Foreskin fibroblast (primary cell): ENCODE measurements at places on chromosomes 11 and 22.

GRCh38 chr22:43515902-43516301 is 104.1 kb downstream of the MPPED1 start:
- no peak for DNase-seq

DNA sequence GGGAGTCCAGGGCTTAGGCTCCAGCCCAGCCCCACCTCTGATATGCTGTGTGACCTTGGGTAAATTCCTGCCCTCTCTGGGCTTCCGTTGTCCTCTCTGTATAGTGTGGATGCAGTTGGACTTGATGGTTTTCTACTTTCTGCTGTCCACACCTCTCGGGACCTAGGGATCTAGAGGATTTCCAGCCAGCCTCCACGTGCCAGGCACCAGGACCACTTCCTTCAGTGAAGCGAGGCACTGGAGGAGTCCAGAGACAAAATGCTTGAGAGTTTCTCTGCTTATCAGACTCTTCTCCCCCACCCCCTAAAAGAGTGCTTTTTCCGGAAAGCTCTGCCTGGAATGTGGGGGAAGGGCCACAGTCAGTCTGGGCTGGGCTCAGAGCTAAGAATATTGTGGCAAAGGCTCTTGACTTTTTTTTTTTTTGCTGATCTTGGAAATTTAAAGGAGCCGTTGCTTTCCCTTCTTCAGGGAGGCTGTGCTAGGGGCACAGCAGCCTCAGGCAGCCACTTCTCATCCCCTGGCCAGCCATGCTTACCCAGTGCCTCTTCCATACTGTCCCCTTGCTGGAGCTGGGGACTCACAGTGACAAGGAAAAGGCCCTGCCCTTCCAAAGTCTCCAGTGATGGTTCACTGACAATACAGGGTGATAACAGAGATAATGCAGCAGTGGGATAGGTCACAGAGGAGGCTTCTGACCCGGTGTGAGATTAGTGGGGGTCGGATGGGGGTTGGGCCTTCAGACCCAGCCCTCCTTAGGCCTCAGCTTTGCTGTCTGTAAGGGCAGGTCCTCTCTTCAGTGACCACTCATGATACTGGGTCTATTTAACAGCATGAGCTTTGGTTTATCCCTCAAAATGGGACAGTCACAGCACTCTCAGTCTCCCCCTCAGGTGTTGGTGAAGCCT is 2.9 kb upstream of the SERPINH1 start:
- DNase-seq: peak; percentile 88

GRCh38 chr11:58289266-58289665 is 21.2 kb upstream of the OR10W1 start:
- no peak for DNase-seq

DNA sequence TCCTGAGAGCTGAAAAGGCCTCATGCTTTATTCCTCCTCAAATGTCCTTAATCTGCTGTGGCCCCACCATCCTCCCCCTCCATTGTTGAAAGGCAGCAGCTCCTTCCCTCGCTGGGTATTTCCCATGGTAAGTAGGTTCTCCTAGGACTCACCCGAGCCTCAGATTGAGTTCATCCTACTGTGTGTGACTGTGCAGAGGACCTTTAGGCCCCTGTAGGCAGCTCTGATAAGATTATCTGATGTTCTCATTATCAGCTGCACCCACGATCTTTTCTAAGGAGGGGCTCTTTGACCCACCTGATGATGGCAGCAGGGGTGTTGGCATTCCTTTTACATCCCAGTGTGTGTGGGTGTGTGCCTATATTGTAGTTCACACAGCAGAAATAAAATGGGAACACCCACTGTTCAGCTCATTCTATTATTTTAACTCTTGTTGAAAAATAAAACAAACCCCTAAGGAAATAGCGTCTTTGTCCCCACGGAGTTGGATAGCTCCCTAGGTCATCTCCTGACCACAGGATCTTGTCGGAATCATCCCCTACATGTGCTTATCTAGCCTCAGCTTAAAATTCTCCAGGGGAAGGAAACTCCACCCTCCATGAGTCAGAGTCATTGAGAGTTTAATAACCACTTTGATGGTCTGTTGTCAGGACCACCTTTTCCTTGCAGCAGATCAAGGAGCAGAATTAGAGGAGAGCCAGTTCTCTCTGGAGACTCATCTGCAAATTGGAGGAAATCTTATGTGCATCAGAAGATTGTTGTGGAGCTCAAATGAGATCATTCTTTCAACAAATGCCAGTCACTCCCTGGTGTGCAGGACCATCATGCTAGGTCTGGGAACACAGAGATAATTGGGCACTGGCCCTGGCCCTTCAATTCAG is 19.3 kb downstream of the ENDOD1 start:
- peak; percentile 26 for DNase-seq

DNA sequence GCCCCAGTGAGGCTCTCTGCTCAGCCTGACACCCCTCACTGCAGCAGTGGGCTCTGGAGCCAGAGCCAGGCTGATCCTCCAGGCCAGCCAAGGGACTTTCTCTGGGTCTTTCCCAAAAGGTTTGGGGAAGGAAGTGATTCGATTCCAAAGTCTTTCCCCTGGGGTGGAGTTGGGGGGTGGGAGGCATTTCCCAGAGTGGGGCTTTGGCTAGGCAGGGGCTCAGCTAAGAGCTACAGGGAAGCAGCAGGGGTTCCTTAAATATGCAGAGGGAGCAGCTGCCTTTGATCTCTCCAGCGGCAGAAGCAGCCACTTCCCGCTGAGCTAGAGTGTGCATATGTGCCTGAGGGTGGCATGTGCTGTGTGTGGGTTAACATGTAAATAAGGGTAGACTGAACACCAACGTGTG is 192.9 kb downstream of the INSC start:
- DNase-seq: no peak

DNA sequence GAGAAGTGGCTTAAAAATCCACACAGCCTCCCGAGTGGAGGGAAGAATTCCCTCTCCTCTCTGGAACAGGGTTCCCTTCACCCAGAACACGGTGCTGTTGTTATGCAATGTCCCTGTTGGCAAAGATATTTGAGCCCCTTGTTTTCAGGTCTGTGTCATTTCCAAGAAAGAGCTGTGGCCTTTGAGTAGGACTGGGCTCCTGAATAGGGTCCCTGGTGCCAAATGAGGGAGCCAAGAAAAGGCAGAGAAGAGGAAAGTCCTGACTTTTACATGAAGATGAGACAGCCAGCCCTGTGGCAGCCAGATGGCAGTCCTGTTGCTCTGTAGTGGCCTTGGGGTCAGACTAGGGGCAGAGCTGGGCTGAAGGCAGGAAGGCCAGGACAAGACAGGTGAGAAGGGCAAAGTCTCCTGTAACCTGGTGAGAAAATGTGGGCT is 51.2 kb upstream of the ELF5 start:
- no peak for DNase-seq

DNA sequence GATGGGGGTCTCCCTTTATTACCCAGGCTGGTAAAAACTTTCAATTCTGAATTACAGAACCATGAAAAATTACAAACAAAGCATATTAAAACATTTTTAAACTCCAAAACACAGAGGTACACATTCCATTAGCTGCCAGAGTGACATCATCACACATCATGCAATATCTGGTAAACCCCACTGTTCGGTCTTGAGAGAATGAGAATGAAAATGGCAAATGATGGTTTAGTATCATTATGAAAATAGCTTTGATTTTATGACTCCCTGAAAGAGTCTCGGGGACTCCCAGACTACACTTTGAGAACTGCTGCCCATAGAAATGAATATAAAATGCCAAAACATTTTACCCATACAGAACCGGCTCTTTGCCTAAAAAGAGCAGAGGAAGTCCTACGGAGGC is 18.8 kb downstream of the LARGE2 start:
- DNase-seq: no peak

DNA sequence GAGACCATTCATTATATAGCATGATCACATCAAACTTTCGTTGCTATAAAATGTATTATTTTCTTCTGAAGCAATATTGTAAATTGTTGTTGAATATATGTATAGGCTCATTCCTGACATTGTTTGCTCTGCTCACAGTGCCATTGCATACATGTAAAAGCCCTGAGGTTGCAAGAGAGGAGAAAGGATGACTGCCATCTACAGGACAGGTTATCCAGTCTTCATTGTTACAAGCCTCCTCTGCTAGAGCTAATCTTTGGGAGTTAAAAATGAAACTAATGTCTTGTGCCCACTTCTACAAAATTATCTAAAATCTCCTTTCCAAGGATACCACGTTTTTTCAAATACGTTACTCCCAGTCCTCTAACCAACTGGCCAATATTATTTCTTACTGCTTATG is 16.4 kb upstream of the OR5AL1 start:
- DNase-seq: no peak

- no peak for DNase-seq
Measured at GRCh38 chr11:13280092-13280722, 2.6 kb downstream of the BMAL1 start.

GRCh38 chr11:77322506-77322905 is 21.0 kb upstream of the GDPD4 start:
- DNase-seq: peak; percentile 92

GRCh38 chr22:38569181-38569971 is 607 bp downstream of the DMC1 start:
- no peak for DNase-seq

GRCh38 chr11:69810289-69811118 is 8.7 kb downstream of the FGF3 start:
- no peak for DNase-seq

DNA sequence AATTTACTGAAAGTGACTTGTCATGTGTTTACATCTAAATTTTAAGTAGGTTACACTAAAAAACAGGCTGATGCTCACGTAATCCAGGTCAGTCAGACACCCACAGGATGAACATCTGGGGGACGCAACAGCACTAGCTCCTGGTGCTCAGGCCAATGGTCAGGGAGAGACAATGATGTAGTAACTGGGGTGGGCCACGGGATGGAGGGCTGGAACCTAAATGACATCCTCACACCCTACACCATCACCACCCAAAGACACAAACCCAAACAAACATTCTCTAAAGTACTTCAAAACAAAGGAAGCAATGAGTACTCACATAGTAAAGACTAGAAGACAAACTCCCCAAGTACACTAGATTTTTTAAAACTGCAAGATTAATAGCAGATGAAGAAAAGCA is 53.5 kb upstream of the SLC25A1 start:
- DNase-seq: no peak

GRCh38 chr11:34251589-34251980 is 106.2 kb downstream of the ABTB2 start:
- peak; percentile 60 for DNase-seq

DNA sequence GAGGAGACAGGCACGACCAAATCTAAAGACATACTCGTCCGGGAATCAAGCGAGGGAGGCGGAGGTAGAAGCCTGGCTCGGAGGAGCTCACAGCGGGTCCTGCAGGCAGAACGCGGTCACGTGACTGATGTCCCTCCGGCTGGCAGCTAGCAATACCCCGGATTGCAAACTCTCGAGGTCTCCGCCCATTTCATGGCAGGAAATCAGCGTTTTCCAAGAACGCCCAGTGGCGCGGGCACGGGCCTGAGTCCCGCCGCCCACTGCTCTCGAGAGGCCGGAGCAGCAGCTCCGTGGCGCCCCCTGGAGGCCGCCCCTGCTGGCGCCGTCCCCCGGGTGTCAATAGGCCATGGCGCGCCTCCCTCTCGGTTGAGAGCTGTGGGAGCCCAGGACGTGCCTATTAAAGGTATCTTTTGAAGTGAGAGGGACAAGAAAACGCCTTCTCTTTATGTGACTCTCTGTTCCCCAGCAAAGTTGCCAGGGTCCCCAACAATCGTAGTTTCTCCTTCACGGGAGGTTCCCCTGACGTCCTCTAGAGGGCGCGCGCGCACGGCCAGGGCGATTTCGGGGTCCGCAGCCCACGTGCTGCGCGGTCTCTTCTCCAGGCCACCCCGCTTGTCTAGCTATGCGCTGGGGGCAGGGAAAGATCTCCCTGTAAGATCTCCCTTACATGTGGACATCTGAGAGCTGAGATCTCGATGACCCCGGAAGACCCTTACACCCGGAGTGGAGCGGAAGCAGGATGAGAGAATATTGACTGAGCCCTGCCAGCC is 37.3 kb upstream of the RBFOX2 start:
- peak; percentile 98 for DNase-seq

GRCh38 chr11:45021692-45022141 is 71.0 kb upstream of the TP53I11 start:
- no peak for DNase-seq

DNA sequence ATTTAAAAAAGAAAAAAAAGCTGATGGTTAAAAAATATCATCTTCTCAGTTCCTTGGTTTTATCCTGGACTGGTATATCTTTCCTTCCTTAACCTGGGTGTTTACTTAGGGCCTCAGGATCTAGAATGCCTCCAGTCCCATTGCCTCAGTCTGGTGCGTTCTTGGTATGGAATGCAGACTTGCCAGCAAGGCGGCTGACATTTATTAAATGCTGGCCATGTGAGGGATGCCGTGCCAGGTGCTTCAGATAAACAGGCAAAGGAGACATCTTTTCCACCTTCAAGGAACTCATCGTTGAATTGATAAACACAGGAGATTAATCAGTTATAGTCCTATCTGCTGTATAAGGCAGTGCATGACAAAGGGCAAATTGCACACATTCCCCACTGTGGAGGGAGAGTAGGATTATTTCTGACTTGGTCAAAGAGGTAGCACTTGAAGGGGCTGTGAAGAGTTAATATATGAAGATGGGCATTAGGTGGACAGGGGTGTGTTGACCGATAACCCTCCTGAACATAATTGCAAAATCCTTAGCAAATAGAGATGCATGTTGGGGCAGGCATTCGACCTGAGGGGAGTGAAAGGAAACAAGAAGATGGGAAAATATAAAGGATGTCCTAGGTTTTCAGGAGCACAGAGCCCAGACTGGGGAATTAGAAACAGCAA is 54.4 kb downstream of the ALX4 start:
- no peak for DNase-seq

- DNase-seq: no peak
Measured at GRCh38 chr11:133705074-133705648, 140.2 kb downstream of the SPATA19 start.

DNA sequence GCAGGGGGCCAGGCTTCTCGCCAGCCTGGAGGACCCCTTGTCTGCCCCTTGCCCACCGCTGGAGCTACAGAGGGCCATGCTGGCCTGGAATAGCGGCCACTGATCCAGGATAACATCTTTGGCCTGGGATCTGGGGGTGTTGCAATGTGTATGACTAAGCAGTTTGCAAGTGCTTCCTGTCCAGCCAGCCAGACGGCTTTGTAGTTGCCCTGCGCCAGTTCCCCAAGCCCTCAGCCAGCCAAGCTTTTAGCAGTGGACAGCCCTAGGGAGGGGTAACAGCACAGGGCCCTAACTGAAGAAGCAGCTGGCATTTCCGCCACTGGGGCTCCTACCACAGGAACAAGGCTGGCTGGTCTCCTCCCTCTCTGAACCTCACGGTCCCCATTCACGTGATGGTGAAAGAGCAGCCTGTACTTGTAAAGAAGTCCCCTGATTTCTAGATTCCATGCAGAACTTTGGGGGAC is 32.1 kb downstream of the UQCR10 start:
- DNase-seq: peak; percentile 91

GRCh38 chr11:94553938-94554337 is 10.2 kb downstream of the FUT4 start:
- peak; percentile 54 for DNase-seq

DNA sequence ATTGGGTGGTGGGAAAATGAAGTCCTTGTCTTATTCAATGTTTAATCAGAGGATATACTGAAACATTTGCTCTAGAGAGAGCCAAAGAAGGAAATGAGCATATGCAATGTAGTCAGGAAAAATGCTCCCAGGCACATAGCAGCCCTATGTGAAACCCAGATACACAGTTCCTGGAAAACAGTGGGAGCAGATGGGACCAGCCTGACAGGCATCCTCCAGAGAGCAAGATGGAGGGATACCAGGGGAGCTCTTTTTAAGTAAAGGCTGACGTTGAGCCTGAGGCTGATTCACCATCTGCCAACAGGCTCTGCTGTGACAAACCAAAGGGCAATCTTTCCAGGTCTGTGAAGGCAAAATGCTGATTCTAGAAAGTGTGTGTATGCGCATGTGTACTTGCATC is 559.4 kb upstream of the KIRREL3 start:
- no peak for DNase-seq

GRCh38 chr22:22745225-22746060 is 101.0 kb downstream of the GGTLC2 start:
- peak; percentile 63 for DNase-seq
